Choroid plexus epithelial cell (primary cell): ENCODE measurements at places on chromosomes 7 and 10.
A peak's percentile ranks its signal among the peaks of the same experiment; 100 is the strongest.

DNA sequence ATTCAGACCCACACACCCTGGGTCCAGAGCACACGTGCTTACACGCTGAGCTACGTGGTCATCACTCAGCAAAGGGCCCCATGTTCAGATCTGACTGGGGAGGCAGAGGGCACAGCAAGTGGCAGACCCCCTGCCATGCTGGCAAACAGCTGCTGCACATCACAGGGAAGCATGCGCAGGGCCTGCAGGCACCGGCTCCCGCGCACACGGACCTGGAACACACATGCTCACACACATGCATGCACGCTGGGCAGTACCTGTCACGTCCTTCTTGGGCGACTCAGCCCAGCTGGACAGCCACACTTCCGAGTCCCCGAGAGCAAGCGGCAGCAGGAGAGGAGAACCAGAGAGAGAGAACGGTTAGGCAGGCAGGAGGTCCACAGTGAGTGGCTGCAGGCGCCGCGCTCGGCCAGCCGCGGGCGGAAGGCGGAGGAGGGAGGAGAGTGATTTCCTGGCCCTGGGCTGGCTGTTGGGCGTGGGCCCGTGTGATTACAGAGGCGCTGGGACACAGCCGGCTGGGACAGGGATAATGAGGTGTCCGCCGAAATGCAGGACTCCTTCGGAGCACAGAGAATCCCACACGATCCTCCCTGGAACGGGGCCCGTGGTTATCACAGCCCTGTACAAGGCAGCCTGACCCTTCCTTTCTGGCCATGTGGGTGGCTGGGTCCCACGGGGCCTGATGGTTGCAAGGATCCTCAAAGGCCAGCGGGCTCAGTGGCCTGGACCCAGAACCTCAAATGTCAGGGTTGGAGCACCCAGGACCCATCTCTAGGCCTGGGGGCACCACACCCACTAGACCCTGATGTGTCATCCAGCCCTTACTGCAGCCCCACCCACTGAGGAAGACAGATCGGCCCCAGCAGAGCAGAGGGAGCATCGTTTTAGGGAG is 175.1 kb downstream of the NEURL1 start:
- peak; percentile 54 for DNase-seq

GRCh38 chr7:40221836-40222235 is 87.0 kb downstream of the SUGCT start:
- peak; percentile 99 for DNase-seq

GRCh38 chr7:29780346-29780745 is 26.0 kb upstream of the WIPF3 start:
- DNase-seq = no peak

DNA sequence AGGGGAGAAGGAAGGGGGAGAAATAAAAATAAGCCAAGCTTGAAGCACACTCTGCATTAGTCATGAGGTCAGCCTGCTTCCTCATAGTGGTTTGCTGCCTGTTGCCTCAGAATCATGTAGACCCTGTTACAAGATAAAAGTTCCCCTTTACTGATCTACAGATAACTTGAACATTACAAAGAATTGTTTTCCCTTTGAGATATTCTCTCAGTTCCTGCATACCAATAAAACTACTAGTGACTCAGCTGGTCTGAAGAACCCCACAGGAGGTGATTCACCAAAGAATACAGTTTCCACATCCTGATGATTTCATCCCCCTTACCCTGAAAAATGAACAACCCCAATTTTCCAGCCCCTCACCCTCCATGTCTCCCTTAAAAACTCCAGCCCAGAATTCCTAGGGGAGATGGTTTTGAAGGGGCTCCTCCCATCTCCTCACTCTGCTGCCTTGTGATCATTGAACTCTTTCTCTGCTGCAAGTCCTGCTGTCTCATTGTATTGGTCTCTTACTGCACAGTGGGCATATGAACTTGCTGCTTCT is 31.5 kb upstream of the NRP1 start:
- peak; percentile 91 for DNase-seq

GRCh38 chr7:63521-64021 is 128.8 kb upstream of the FAM20C start:
- no peak for DNase-seq

DNA sequence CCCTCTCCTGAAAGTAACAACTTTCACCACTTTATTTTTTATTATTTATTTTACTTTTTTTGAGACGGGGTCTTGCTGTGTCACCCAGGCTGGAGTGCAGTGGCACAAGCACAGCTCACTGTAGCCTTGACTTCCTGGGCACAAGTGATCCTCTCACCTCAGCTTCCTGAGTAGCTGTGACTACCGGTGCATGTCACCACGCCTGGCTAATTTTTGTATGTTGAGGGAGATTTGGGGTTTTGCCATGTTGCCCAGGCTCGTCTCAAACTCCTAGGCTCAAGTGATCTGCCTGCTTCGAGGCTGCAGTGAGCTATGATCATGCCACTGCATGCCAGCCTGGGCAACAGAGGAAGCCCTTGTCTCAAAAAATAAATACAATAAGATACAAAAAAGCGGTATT is 14.9 kb upstream of the SLIT1 start:
- no peak for DNase-seq

DNA sequence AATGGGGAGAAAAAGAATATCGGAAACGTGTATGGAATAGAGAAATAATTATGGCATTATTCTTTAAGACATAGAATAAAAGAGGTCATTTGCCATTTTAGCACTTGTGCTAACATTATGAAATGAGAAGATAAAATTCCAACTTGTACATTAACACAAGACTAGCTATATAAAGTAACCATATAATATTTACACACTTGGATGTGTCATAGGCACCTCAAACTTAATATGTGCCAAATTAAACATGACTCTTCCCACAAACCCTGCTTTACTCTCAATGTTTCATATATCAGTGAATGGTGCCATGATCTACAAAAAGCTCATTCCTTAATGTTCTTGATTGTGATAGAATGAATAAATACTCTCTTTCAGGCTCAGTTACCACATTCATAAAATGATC is 4.1 kb upstream of the MINDY3 start:
- DNase-seq = no peak

DNA sequence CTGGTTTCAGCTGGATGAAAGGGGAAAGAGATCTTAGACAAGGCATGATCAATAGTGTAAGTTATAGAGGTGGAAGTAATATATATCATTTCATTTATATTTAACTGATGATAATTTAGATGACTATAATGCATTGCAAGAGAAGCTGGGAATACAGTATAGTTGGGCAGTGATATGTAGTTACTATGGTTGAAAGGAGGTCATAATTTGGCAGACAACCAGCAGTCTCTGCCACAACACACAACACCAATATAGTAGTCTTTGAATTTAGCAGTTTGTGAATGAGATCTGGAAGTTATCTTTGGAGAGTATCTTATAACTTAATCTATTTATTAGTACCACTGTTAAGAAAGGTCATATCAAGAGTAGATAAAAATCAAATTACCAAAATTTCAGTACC is 39.9 kb downstream of the TAX1BP1 start:
- DNase-seq = peak; percentile 17

GRCh38 chr10:8047452-8048280 is 6.8 kb upstream of the GATA3 start:
- no peak for DNase-seq

DNA sequence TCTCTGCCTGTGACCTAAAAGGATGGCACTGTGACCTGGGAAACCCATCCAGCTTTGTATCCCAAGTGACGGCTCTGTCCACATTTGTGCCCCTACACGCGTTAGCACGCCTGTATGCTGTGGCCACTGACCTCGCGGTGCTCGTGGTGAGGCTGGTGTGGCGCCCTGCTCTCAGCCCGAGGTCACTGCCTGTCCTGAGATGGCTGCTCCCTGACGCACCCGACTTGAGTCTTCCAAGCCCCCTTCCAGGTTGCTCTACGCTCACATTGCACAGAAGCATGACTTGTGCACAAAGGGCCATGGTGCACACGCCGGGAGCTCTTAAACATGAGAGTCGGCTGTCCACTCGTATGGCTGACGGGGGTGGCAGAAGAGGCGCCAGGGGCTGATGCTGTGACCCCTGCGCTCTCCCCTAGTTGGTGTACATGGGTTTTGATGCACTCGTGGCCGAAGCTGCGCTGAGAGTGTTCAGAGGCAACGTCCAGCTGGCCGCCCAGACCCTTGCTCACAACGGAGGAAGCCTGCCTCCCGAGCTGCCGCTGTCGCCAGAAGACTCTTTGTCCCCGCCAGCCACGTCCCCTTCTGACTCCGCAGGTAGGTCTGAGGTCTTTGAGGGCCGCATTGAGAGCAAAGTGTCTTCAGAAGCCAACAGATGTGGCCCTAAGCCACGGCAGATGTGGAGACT is 33.5 kb downstream of the WDR86 start:
- no peak for DNase-seq

DNA sequence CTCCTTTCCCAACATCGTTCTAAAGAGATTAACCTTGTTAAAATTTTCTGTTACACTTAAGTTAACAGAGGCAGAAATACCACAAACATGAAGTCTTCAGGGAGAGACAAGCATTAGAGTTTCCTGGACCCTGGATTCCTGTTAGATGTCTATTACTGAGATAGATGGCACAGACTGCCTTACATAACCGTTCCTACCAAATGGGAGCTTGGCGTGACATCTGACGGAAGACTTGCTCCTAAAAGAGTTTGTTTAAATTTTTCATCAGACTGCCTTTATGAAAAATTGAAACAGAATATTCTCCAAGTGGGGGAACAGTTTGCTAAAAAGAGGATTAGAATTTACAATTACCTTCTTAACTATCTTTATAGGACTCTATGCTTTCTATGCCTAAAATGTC is 22.7 kb downstream of the ANK3 start:
- DNase-seq = no peak

- DNase-seq = no peak
Measured at GRCh38 chr7:125254566-125254965, 324.9 kb upstream of the POT1 start.

- DNase-seq = peak; percentile 38
Measured at GRCh38 chr10:50527442-50528043, 96.2 kb downstream of the SGMS1 start.

- no peak for DNase-seq
Measured at GRCh38 chr10:78354101-78354500, 320.4 kb downstream of the RPS24 start.

DNA sequence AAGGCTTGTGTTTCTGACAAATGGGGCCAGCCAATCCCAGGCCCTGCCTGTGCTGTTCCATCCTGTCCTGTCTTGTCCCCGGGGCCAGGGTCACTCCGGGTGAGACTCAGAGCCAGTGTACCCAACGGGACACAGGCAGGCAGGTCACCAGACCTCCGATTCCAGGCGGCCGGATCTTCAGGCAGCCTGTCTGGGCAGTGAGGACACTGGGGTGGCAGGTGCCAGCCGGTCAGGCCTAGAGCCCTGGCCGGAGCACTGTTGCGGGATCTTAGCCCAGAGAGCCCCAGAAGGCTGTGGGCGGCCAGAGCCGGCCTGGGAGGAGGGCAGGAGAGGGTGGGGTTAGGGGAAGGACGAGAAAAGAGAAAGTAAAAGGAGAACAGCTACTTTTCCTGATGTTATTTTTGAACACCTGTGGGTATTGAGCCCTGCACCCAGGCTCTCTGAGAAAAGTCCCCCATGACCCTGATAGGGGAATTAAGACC is 134.3 kb upstream of the TNRC18 start:
- no peak for DNase-seq

DNA sequence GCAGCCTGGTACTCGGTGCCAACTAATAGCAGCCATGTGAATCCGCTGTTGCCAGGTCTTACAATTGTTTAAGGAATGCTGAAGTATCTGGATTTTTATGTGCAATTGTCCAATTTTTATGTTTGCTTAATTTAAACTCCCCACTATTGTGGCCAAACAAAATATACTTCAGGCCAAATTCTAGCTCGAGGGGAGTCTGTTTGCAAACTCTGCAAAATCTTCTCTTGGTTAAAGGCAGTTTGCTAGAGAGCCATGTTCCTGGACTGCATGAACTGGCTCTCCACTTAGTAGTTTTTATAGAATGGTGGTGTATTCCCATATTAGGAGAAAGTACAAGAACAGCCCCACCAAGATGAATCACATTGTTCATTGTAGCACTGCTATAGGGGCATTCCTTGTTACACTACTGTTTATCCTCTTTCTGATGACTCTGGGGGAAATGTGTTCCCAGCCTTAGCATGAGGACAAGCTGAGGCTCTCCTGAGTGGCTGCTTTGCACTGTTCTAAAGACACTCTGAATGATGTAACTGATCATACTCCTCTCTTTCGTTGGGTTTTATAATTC is 178.0 kb upstream of the GLI3 start:
- no peak for DNase-seq

GRCh38 chr10:3258394-3258793 is 85.8 kb upstream of the PITRM1 start:
- peak; percentile 9 for DNase-seq

GRCh38 chr7:139127648-139128047 is 18.1 kb upstream of the ZC3HAV1 start:
- peak; percentile 39 for DNase-seq

DNA sequence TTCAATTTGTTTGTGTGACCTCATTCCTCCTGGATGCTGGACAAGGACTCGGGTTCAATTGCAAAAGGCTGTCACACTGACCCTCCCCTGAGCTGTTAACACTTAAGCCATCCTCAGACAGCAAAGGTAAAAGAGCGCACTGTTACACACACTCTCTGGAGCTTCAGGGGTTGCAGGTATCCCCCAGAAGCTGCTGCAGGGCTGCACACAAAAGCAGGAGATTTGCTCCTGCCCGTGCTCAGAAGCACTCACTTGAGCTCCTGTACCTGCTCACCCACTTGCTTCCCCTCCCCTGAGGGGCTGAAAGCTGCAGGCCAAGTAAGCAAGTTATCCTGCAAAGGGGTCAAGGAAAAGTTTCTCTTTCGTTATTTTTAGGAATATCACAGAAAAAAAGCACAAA is 886.2 kb upstream of the ZWINT start:
- DNase-seq = no peak

DNA sequence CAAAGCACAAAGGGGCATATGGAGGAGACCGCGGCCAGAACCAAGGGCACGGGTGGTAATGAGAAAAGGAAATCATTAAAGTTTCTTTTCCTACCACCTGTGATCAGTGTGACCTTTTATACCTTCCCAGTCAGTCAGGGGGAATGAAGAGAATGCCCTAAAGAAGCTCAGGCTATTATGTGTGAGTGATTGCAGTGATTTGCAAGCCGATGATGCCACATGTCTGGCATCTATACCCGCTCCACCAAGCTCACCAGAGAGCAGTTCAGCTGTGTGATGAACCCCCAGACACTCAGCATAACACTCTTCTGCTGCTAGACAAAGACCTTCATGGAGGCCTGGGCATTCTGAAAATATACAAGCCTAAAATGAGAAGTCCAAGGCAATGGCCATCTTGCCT is 106.2 kb upstream of the AGK start:
- no peak for DNase-seq

GRCh38 chr7:31991846-31992245 is 78.4 kb downstream of the PDE1C start:
- DNase-seq = no peak
